Sigmoid colon (tissue), 7 donors: ENCODE measurements at places on chromosomes 12 and 14. TPM values are rescaled to one million over a fixed set of nuclear protein-coding genes. Genes with fewer than 3 reads are reported as not detected.
A peak's percentile ranks its signal among the peaks of the same experiment; 100 is the strongest.

The SLC11A2 gene
- 3.9 TPM for polyA plus RNA-seq

The PSMC1 gene
- 116 TPM for polyA plus RNA-seq

The SINHCAF gene
- polyA plus RNA-seq: 51.7 TPM

The LMO3 gene
- polyA plus RNA-seq: 0.46 TPM

The CDH24 gene
- 0.60 TPM for polyA plus RNA-seq

GRCh38 chr14:94473666-94474410 lies 2.2 kb downstream of the SERPINA9 start:
- no peak overlapping the region for H3K4me3 ChIP-seq
- H3K27me3 ChIP-seq: no peaks in the 10 kb centered on the region
- H3K36me3 ChIP-seq: no peaks in the 10 kb centered on the region
- no peaks in the 10 kb centered on the region for H3K4me1 ChIP-seq
- H3K27ac ChIP-seq: no peak overlapping the region

- no peaks in the 10 kb centered on the region for H3K27me3 ChIP-seq
- H3K27ac ChIP-seq: no peak overlapping the region
- H3K36me3 ChIP-seq: no peaks in the 10 kb centered on the region
Observed at GRCh38 chr14:76846331-76847047, 20.3 kb downstream of the LRRC74A start.

- peak overlapping the region; percentile 90 for H3K27ac ChIP-seq
- DNase-seq: no peak
- H3K27me3 ChIP-seq: no peaks in the 10 kb centered on the region
- no peaks in the 10 kb centered on the region for H3K36me3 ChIP-seq
Observed at GRCh38 chr12:2387103-2387834, 334.5 kb downstream of the CACNA1C start.

GRCh38 chr12:85441741-85442140 lies 161.7 kb downstream of the ALX1 start:
- no peaks in the 10 kb centered on the region for H3K4me1 ChIP-seq
- no peak overlapping the region for H3K27ac ChIP-seq
- H3K27me3 ChIP-seq: no peaks in the 10 kb centered on the region

DNA sequence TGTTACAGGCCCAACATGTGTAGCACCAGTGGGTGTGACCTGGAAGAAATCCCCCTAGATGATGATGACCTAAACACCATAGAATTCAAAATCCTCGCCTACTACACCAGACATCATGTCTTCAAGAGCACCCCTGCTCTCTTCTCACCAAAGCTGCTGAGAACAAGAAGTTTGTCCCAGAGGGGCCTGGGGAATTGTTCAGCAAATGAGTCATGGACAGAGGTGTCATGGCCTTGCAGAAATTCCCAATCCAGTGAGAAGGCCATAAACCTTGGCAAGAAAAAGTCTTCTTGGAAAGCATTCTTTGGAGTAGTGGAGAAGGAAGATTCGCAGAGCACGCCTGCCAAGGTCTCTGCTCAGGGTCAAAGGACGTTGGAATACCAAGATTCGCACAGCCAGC lies 8.6 kb downstream of the BCL2L14 start:
- H3K4me1 ChIP-seq: no peaks in the 10 kb centered on the region
- no peak overlapping the region for H3K27ac ChIP-seq
- no peak overlapping the region for H3K4me3 ChIP-seq
- no peak for DNase-seq
- H3K27me3 ChIP-seq: no peaks in the 10 kb centered on the region

DNA sequence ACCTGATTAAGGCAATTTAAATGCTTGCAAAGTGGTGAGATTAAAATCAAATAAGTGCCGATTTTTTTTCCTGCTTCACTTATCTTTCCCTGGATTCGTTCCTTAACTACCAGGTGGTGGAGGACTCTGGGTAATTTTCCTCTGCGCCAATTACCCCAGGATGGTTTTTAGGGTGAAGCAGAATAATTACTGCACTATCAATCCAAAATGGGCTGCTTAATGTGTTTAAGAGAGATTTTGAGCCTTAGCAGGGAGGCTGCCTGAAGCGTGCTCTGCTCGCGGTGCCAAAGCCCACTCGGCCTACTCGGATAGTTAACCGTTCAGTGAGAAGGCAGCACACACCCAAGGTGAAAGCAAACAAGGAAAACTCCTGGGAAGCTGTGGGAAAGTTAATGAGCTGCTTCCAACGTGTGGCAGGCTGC lies 274.9 kb upstream of the LMO3 start:
- no peak for DNase-seq
- H3K36me3 ChIP-seq: no peaks in the 10 kb centered on the region
- no peaks in the 10 kb centered on the region for H3K27me3 ChIP-seq
- no peaks in the 10 kb centered on the region for H3K4me1 ChIP-seq
